ENCODE measurements at places on chromosomes 6 and 20. TPM values are rescaled to one million over a fixed set of nuclear protein-coding genes. Genes with fewer than 3 reads are reported as not detected.

DNA sequence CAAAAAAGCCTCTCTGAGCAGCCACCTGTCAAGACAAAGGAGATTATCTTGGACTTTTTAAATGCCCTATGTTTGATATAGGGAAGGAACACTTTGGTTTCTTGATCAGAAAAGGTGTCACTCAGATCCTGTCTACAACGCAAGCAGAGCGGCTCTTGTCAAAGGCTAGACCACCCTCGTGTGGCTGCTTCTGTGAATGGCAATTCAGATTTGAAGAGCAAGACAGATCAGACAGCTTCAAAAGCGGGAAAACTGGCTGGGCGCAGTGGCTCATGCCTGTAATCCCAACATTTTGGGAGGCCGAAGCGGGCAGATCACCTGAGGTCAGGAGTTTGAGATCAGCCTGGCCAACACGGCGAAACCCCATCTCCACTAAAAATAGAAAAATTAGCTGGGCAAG, 10.1 kb upstream of the NXT1 start:
- DNase-seq = peak; percentile 11

GRCh38 chr6:138161088-138161337, 726 bp upstream of the ARFGEF3 start:
- DNase-seq = no peak

DNA sequence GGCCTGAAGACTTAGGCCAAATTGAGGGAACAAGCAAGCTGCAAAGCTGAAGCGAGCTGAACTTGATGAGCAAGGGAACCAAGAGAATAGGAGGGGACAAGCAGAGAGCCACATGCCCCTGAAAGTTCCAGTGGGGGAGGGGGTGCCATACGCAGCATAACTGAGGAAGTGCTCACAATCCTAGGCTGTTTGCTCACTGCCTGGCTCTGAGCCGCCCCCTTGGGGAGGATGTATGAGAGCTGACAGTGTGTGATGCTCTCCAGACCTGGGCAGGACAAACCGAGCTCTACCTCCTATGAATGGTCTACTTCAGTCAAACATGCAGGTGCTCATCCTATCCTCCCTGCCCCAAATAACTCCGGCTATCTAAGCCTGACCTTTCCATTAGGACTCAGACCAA, 52.1 kb downstream of the FAXC start:
- DNase-seq = no peak

DNA sequence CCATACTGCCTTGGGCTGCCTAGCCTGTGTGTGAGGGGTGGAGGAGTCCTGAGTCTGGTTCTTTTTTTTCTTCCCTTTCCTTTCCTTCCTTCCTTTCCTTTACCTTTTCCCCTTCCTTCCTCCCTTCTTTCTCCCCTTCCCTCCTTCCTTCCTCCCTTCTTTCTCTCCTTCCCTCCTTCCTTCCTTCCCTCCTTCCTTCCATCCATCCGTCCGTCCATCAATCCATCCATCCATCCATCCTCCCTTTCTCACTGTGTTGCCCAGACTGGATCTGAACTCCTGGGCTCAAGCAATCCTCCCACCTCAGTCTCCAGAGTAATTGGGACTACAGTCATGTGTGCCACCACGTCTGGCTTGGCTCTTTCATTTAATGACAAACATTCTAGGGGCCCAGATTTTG, 750.7 kb upstream of the CHD6 start:
- no peak for DNase-seq

DNA sequence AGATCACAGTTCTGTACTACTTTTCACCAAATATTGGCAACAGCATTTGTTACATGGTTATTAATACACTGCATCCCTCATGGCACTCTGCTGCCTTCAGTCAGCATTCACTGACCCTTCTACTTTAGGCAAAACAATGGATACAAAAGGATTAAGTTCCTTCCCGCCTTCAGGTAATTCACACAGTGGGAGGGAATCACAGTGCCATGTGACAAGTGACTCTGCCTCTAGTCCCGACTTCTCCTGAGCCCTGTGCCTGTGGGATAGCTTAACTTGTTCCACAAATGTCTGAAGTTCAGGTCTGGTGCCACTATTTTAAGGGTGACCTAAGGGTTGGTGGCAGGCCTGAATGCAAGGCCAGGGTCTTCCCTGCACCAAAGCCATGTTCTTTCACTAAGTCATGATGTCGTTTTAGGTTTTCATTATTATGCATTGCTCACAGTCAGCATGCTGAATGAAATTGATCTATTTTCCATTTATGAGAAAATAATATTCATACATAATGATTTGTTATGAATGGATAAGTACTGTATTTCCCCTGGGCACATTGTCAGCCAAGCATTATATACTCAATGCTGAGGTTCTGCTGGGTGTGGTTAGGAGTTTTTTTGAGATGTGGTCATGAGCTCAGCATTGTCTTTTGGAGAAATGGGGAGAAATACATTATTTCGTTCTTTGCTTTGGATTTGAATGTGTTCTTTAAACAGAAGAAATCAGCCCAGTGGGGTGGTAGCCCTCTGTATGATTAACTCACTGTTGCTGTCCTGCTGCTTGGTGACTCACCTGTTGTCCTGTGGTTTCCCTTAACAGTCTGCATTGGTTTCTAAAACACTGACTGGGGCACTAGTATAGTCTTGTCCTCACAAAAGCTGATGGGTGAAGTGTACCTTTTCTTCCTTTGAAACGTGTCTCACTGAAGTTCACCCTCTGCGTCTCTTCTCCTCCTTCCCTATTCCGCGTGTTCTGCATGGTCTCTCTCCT, 66.4 kb downstream of the AFDN start:
- no peak for DNase-seq

- no peak for DNase-seq
Measured at GRCh38 chr20:17444091-17444490, 87.1 kb downstream of the BFSP1 start.

DNA sequence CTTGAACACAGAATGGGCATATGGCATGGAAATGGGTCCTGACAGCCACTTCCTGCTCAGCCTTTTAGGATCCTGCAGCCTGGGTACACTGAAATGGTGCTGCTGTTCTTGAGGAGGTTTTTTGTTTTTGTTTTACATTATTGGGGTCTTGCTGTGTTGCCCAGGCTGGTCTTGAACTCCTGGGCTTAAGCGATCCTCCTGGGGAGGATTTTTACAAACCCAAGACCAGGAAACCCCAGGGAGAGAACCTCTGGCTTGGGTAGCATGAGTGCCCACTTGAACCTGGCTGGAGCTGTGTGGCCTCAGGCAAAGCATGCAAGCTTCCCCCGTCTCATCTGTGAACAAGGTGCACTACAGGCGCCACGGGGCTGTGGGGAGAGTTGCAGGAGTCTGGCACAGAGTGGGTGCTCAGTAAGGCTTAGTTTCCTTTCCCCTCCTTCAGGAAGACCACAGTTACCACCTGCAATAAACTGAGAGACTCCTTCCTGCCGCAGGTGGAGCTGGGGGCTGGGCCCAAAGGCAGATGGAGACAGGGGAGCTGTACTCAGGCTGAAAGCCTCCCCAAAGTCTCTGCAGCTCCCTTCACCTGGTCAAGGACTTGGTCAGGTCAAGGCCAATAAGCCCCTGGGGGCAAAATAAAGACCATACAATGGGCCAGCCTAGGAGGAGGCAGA, 1.8 kb downstream of the SLA2 start:
- DNase-seq = peak; percentile 76

Gene MRPS10
- total RNA-seq = 23.1 TPM

DNA sequence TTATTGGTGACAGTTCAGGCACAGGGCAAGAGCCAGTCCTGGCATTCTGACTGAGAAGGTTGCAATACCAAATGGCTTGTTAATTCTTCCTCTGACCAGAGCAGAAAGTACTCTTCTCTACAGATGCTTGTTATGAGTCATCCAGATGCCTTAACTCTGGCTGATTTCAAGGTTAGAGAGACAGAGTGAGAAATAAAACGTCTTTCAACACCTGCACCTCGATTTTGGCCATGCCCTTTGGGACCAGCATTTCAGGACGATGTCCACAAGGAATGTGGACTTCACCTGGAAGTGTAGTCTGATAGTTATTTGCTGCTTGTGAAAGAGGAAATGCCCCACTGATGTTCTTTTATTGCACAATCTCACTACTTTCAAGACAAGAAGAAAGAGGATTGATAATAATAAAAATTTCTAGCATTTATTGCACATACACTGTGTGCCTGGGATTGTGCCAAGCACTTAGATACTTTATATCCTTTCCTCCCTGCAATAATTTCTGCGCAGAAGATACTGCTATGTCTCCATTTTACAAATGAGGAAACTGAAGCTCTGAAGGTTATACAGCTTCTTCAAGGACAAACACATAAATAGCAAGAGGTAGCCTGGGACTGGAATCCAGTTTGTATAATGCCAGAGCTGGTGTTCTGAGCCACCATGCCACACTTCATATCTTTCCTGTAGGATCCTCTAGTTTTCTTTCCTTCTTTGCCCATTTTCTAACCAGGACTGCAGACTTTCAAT, 33.5 kb upstream of the MCM3 start:
- DNase-seq = no peak

GRCh38 chr6:137019476-137020272, 25.1 kb downstream of the IL20RA start:
- no peak for DNase-seq

GRCh38 chr6:108130262-108130661, 35.6 kb upstream of the NR2E1 start:
- DNase-seq = no peak

Gene SAMHD1
- total RNA-seq = 218 TPM

Gene HFE
- 1.4 TPM for total RNA-seq

Gene HBS1L
- total RNA-seq = 51.4 TPM

Gene LY6G6F
- not detected for total RNA-seq

- DNase-seq = no peak
Measured at GRCh38 chr6:89387516-89388201, 24.4 kb downstream of the RRAGD start.

GRCh38 chr6:46380152-46380807, 111.0 kb downstream of the RCAN2 start:
- no peak for DNase-seq

Gene ERVFRD-1
- not detected for total RNA-seq

DNA sequence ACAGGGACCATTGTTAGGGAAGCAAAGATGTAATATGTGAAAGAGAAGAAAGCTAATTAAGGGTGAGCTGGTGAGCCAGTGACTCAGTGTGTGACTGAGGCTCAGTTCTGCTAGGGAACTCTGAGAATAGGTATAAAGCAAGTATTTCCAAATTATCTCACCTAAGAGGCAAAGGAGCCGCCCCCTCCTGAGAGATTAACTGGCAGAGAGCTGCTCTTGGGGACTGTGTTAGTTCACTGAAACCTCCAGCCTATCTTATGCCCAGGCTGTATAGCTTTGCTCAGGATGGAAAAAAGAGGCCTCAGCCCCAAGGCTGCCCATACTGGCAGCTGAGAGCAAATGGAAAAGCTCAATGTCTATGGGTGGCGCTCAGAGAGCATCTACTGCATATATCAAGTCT, 152.0 kb downstream of the PAK5 start:
- no peak for DNase-seq

GRCh38 chr6:140017470-140017869, 643.0 kb upstream of the CITED2 start:
- no peak for DNase-seq

Gene ZKSCAN8
- 23.3 TPM for total RNA-seq

Gene CCN6
- total RNA-seq = not detected

Gene GSTA2
- not detected for total RNA-seq

- no peak for DNase-seq
Measured at GRCh38 chr6:133101790-133102189, 139.4 kb upstream of the EYA4 start.

DNA sequence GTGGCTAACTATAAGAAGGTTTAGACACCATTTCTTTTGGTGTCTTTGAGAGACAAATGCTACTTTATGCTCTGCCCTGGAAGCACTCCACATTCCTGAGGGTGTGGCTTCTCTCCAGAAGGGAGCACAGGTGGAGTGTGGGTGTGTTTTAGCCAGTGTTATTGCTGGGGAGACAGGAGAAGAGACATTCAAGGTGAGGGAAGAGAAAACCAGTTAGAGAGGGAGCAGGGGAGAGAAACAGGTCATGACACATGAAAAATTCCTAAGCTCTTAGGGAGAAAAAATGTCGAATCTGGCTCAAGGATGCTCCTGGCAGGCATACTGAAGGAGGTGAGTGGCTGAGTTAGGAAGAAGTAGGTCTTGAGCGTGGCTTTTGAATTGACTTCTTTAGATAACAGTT, 292.8 kb downstream of the CLIC5 start:
- DNase-seq = no peak

Gene XKR7
- total RNA-seq = not detected

Gene FERMT1
- 0.22 TPM for total RNA-seq

Gene IL17A
- total RNA-seq = not detected

DNA sequence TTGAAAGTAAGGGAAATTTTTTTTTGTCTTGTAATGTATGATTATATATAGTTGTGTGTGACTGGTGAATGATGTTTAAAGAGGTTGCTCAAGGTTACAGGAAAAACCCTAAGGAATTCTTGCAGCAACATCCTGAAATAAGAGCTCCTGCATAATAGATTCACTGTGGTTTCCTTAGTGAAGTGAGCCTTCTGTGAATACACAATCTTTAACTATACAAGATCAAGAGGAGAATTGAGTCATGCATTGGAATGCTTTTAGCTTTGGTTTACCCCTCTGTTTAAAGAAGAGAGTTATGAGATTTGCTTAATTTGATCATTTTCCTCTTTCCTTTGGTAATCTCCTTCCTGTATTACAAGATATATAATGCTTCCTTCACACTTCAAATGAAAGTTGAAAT, 141.6 kb upstream of the EYA4 start:
- no peak for DNase-seq

GRCh38 chr6:166267526-166267925, 40.7 kb downstream of the PRR18 start:
- no peak for DNase-seq

Gene CTCFL
- total RNA-seq = not detected

- no peak for DNase-seq
Measured at GRCh38 chr6:10425975-10426780, 11.3 kb upstream of the TFAP2A start.

Gene F13A1
- 0.32 TPM for total RNA-seq

GRCh38 chr20:44650771-44651433, 597 bp downstream of the ADA start:
- peak; percentile 36 for DNase-seq
